ACHN (cell line): ENCODE measurements at places on chromosomes 7 and 10.

- peak; percentile 42 for DNase-seq
Measured at GRCh38 chr7:98831641-98832221, 38.1 kb downstream of the TMEM130 start.

DNA sequence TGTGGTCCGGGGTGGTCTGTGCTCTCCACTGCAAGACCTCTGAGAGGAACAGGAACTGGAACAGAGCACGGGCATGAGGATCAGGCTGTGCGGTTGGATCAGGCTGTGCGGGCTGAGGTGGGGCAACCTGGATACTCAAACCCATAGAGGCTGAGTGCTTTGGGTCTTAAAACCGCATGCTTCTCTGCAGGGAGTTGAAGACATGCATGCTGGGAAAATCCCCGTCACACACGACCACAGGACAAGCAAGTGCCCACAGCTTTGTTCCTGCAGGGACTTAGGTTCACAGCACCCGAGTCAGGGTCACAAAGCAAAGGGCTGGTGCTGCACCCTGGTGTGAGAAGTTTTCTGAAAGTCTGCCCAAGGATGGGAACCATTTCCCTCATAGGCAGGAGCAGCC is 221.2 kb downstream of the ZMYND11 start:
- no peak for DNase-seq

DNA sequence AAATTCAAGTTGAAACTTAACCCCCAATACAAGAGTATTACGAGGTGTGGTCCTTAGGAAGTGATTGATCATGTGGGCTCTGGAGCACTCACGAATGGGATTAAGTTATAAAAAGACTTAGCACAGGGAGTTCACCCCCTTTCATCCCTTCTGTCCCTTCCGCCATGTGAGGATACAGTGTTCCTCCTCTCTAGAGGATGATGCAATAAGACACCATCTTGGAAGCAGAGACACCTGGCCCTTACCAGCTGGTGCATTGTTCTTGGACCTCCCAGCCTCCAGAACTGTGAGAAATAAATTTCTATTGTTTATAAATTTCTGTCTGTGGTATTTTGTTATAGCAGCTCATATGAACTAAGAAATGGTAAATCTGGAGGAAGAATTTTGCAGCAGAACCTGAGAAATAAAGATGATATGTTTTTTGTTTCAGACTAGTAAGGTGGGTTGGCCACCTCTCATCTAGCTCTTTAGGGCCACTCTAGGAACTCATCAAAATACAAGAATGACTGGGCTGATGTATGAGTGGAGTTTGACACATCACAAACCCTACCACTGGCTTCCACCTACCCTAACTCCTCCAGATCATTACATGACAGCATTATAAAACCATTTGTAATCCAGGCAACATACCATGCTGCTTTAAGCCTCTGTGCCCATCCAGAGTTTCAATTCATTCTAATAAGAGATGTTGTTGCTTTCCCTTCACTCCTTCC is 22.4 kb downstream of the SLC26A5 start:
- no peak for DNase-seq

GRCh38 chr10:33616956-33617355 is 282.5 kb upstream of the NRP1 start:
- no peak for DNase-seq

DNA sequence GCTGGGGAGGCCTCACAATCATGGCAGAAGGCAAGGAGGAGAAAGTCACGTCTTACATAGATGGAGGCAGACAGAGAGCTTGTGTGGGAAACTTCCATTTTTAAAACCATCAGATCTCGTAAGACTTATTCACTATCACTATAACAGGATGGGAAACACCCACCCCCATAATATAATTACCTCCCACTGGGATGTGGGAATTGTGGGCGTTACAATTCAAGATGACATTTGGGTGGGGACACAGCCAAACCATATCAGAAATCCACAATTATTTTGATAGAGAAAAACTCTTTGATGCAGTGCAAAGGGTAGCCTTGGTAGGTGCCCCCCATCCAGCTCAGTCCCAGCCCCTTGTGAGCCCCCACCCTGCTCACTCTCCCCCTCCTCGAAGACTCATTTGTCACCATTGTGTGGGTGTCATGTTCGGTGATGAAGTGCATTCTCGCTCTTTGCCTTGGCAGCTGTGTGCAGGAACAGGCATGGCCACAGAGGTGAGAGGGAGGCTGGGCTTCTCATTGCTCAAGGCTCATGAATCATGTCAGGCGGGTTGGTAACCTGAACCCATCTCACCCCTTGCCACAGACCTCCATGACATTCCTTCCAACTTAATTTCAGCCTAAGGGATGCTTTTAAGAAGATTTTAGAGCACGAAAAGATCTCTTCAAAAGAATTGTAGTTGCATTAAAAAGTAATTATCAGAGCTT is 75.9 kb downstream of the BUB3 start:
- no peak for DNase-seq
